IPS DF 6.9 (cell line): ENCODE measurements at places on chromosomes 2 and 18.

DNA sequence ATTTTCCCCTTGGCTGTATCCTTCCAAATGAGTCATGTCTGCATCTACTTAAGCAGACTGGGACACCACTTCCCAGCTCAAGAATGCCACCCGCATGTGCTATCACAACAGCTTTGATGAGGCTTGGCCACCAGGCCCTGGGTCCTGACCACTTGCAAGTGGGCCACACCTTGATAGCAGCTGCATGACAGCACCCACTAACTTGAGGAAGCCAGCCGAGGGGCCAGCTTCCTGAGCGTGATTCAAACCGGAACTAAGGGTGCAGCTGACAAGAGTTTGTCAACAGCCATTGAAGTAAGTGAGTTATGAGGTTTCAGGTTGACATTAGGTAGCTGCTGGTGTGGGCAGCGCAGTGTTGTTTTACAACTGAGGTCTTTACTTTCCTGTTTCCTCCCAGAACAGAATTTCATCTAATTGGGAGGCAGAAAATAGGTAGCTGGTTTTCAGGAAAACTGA is 54.4 kb downstream of the EPHA4 start:
- no peak for DNase-seq

DNA sequence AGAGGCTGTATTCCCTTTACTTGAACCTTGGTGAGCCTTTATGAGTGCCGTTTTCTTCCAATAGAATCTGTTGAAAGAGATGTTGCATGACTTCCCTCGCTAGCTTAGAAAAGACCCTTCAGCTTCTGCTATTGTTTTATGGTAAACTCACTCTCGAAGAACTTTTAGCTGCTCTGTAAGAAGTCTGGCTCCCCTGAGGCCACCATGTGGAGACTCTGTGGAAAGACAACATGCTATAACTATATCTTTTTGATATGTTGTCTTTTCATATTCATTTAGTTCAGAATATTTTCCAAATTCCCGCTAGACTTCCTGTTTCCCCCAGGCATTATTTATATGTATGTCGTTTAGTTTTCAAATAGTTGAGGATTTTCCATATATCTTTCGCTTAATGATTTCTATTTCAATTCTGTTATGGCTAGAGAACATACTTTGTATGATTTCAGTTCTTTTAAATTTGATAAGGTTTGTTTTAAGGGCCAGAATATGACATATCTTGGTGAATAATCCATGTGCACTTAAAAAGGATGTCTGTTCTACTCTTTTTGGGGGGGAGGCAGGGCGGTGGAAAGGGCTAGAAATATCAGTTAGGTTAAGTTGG is 64.1 kb downstream of the PTPN4 start:
- DNase-seq = no peak

GRCh38 chr2:141105763-141106162 is 1025.1 kb downstream of the LRP1B start:
- DNase-seq = no peak

DNA sequence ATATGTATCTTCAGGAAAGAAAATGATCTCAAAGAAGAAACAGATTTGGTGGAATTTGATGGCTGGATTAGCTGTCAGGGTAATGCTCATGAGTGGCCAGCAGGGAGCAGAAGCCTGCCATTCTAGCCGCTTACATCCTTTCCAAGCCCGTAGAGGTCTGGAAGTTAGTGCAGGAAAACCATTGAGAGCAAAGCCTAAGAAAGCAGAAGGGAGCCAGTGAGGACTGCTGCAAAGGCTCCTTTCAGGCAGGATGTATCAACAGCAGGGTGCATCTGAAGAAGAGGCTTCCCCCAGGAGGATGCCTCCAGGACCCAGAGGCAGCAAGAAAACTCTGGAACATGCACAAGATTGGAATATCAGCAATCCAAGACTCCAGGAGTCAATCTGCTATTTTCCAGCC is 22.9 kb upstream of the LBH start:
- DNase-seq = no peak

GRCh38 chr2:2836343-2837070 is 505.4 kb upstream of the MYT1L start:
- no peak for DNase-seq

GRCh38 chr2:101704816-101705578 is 7.5 kb downstream of the MAP4K4 start:
- no peak for DNase-seq

DNA sequence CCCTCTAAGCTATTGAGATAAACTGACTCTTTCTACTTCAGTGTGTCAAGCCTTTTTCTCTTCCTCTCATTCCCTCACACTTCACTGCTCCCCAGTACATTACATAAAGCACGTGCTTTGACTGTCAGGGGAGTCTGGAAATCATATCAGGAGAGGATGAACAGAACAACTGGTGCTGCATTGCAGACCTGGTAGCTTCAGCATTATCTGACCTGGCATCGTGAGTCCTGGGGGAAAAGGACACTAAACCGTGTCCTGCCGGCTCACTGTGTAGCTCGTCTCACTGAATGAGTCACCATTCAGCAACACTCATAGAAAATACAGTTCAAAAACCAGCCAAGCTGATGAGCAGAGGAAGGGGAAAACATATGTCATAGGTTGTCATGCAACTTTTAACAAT is 108.5 kb upstream of the UNC80 start:
- DNase-seq = no peak

- no peak for DNase-seq
Observed at GRCh38 chr2:25125189-25125588, 43.2 kb downstream of the POMC start.

DNA sequence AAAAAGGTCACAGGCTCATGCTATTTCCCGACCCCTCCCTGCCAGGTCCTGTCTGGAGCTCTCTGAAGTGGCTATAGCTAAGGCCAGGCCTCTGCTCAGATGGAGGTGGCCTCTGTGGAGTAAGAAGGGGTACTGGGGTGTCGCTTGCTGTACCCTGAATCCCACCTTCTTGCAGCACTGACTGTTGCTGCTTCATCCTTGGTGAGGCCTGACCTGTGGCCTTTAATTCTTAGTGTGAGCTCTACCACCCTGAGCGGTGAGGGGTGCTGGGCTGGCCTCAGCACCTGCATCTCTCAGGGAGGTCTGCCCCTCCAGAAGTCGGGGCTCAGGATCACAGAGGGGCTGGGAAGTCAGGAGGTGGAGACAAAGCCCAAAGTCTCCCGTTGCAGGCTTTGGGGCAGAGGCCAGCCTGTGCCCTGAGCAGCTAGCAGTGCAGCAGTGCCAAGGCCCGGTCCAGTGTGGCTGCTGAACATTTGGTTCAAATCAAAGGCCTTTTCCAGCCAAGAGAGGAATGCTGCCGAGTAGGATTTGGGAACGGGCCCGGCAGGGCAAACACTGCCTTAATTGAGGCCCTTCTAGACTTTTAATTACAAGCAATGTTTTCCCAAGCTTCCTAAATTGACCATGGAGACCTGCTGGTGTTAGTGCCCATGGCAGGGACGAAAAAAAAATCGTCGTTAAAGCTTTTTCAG is 133.5 kb upstream of the HAAO start:
- DNase-seq = no peak

DNA sequence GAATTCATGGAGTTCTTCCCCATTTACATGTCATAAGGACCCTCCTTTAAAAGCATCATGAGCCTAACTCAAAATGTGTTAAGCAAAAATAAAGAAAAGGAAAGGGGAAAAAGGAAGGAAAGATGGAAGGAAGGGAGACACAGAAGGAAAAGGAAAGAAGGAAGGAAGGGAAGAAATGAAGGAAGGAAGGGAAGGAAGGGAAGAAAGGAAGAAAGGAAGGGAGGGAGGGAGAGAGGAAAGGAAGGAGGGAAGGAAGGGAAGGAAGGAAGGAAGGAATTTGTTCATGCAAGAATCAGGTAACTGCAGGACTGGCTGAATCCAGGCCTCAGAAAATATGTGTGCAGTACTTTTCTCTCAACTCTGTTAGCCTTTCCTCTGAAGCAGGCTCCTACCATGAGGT is 32.0 kb downstream of the KIAA2012 start:
- DNase-seq = no peak

GRCh38 chr2:74472945-74473258 is 422 bp upstream of the MRPL53 start:
- DNase-seq = no peak

- no peak for DNase-seq
Observed at GRCh38 chr2:191204433-191204832, 40.8 kb upstream of the MYO1B start.

DNA sequence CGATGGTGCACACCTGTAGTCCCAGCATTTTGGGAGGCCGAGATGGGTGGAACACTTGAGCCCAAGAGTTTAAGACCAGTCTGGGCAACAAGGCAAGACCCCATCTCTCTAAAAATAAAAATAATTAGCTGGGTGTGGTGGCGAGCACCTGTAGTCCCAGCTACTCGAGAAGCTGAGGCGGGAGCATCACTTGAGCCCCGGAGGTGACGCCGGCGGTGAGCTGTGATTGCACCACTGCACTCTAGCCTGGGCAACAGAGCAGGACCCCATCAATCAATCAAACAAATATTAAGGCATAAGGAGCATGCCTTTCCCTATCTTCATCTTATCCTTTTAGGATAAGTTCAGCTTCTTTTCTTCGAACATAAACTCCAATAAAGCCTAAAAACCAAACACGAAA is 1.1 kb downstream of the WDSUB1 start:
- no peak for DNase-seq

- no peak for DNase-seq
Observed at GRCh38 chr2:185202381-185202780, 536.2 kb upstream of the FSIP2 start.

DNA sequence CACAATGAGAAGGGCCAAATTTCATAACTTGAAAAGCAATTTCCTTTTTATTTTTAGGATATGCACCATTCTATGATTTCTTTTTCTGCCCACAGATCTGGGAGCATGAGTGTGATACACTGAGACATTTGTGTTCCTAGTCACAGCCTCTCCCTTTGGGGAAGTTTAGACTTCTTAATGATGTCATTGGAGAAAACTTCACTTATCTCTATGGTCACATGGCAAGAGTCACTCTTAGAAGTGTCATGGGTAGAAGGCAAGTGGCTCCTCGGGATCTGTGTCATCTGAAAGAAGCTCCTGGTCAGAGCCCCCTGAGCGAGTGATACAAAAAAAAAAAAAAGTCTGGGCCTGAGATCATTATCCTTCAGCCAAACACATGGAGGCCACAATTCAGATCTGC is 62.5 kb upstream of the LGALSL start:
- no peak for DNase-seq

GRCh38 chr2:25354116-25354515 is 12.4 kb upstream of the DNMT3A start:
- DNase-seq = no peak

DNA sequence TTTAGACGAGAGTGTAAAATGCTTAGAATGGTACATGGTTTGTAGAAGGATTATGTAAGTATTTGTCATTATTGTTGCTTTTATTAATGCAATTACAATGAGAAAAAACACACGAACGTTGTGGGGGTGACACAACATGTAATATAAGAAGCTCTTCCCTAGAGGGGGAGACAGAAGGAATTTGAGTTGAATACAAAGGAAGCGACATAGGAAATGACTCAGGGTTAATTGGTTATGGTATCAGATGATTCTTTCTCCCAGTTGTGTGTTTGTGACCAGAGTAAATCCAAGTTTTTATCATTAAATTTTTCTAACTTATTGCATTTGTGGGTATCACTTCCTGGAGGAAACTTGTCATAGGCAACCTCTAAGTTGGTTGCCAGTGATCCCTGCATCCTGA is 625.6 kb upstream of the CDH2 start:
- no peak for DNase-seq

DNA sequence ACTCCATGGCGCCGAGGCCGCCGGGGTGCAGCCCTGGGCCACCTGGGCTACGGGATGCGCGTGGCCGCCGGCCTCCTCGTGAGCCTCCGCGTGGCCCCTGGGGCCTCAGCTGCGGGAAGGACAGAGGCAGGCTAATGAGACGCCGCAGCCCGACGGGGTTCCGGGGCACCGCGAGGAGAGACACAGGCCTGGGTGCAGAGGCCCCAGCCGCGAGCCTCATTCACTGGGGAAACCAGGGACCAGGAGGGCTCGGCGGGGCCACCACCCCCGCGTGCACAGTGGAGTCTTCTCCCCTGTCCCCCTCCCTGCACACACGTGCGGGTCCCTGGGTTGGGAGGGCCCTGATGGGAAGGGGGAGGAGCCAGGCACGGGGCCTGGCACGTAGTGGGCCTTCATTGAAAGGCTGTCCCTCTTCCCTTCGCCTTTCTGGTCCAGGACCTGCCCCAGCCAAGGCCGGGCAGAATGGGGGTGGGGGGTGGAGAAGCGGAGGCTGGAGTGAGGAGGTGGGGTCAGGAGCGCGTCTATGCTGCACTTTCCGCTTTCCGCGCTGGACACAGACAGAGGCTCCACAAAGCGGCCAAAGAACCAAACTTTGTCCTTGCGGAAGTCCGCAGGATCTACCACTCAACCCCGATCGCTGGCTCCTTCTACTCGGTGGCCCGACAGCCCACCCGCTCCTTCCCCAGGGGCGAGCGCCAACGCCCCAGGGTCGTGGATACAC is 9.1 kb downstream of the ALPP start:
- no peak for DNase-seq

GRCh38 chr2:28652217-28652616 is 99.4 kb upstream of the PPP1CB start:
- no peak for DNase-seq

DNA sequence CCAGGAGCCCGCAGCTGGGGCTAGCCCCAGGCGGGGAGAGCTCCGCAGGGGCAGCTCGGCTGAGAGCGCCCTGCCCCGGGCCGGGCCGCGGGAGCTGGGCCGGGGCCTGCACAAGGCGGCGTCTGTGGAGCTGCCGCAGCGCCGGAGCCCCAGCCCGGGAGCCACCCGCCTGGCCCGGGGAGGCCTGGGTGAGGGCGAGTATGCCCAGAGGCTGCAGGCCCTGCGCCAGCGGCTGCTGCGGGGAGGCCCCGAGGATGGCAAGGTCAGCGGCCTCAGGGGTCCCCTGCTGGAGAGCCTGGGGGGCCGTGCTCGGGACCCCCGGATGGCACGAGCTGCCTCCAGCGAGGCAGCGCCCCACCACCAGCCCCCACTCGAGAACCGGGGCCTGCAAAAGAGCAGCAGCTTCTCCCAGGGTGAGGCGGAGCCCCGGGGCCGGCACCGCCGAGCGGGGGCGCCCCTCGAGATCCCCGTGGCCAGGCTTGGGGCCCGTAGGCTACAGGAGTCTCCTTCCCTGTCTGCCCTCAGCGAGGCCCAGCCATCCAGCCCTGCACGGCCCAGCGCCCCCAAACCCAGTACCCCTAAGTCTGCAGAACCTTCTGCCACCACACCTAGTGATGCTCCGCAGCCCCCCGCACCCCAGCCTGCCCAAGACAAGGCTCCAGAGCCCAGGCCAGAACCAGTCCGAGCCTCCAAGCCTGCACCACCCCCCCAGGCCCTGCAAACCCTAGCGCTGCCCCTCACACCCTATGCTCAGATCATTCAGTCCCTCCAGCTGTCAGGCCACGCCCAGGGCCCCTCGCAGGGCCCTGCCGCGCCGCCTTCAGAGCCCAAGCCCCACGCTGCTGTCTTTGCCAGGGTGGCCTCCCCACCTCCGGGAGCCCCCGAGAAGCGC is 15.0 kb upstream of the GMPPA start:
- DNase-seq = no peak

GRCh38 chr2:70340761-70341476 is 39.1 kb upstream of the FAM136A start:
- peak; percentile 55 for DNase-seq
